ENCODE measurements at places on chromosomes 3 and 15.

GRCh38 chr3:112128843-112129727 is 4.0 kb downstream of the GCSAM start:
- no peak for DNase-seq

DNA sequence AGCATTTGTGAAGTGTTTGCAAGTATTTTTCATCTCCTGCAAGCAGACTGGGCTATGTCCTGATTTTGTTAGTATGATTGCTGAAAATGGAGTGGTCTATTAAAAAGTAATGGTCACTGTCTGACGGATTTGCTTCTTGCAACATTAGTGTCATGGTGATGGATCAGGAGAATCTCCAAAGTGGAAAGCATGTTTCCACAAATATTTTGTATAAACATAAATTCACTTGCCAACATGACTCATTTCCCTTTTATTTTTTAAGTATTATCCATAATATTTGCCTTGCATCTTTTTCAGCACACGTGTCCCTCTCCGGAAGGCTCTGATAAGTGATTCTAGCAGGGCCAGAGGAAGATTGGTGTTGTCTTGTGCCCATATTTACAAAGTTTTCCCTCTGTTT is 27.4 kb upstream of the CACNA2D3 start:
- no peak for DNase-seq

DNA sequence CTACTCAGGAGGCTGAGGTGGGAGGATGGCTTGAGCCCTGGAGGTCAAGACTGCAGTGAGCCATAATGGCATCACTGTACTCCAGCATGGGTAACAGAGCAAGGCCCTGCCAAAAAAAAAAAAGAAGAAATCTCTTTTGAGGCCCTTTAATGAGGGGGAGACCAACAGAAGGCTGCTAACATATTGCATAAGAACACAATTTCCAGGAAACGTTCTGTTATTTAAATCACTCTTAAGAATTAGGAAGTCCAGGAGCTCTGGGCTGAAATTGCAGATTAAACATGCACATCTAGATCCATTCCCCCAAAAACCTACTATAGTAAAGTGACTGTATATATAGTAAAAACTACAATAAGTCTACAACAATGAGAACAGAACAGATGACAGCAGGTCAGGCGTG is 16.1 kb upstream of the BLM start:
- no peak for DNase-seq

- DNase-seq = peak; percentile 72
Measured at GRCh38 chr3:186097663-186098451, 11.0 kb downstream of the ETV5 start.

DNA sequence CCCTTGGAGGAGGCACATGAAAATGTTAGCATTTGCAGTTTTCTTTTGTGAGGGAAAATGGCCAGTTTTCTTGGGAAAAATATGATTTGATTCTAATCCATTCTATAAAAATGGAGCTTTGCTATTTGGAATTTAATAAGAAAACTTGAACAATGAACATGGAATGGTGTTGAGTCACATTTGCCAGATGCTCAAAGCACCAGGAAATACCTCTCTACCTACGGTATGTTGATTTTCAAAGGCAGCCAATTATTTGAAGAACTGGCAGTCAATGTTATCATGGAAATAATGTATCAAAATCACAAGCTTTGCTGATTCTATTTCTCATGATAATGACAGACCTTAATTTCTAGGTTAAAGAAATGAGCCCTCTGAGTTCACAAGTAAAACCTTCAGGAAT is 14.9 kb downstream of the NME9 start:
- DNase-seq = no peak

DNA sequence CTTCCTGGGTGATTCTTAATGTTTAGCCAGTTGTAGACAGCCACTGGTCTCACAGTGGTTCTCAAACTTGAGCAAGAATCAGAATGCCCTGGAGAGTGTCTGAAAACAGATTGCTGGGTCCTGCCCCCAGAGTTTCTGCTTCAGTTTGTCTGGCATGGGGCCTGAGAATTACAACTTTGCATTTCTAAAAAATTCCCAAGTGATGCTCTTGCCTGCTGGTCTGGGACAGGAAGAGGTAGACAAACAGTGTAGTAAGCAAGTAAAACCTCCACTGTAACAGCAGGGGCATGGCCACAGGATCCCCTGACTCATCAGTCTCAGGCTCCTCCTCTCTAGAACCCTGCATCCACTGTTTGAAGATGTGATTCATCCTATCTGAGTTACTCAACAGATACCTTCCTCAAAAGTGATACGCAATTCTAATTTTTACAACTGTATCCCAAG is 36.5 kb downstream of the DZIP1L start:
- no peak for DNase-seq

- no peak for DNase-seq
Measured at GRCh38 chr15:72365844-72366243, 10.0 kb downstream of the HEXA start.

DNA sequence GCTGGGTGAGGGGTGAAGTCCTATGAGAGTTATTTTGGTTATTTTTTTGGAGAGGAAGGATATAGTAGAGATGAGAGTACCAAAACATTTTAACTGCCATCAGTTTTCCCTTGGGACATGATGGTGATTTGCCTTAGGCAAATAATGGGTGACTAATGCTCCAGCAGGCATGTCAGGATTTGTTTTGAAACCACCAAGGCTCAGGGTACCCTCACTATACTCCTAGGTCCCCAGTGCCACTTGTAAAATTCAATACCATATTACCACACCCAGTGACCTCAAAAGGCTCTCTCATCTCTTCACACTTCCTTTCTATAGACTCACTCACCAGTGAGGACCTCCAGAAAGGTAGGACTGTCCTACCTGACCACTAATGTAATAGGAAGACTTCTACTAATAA is 83.6 kb downstream of the WDR72 start:
- DNase-seq = no peak

DNA sequence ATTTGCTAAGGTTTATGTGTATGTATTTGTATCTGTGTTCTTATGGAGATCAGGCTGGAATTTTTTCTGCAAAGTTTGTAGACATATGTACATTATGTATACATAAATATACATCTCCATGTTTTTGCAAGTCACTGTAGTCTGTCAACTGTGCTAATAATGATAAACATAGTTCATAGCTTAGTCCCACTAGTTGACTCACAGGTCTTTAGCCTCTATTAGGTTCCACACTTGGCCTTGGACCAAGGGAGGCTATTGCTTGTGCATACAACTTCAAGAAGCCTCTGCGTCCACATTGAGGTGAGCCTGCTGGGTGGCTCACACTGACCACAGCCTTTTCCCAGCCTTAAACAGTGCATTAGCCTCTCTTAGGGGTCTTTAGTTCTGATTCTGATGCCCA is 243.8 kb upstream of the PEX5L start:
- DNase-seq = no peak

DNA sequence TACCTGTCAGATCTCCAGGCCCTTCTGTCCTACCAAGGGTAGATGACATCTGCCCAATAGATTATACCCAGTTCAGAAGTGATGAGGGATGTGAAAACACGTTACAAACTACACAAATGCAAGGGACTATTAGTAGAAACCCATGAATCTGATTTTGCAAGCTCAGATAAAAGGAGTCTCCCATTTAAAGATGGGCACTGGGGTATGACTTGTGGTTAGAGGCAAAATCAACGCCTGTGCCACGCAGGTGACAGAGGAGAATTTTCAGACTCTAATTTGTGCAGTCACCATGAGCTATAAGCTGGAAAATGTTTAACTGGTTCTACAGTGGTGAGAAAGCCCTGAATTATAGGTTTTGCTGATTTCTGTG is 184.4 kb upstream of the LPP start:
- DNase-seq = no peak

DNA sequence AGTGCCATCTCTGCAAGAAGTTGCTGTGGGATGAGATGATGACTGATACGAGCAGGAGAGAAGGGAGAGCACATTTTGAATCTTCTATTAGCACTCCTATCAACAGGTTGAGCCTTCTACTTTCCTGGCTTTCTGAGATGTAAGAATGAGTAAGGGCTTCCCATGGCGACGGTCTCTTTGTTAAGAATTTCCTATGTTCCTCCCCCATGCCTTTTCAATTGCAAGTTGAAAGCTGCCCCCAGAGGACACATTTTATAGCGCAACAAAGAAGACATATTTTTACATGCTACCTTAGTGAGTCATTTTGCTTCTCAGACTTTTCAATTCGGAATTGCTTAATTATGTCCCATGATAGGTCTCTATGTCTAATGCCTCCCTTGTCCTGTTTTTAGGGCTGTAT is 71.3 kb upstream of the LRTM1 start:
- DNase-seq = no peak

GRCh38 chr15:36252146-36252711 is 327.2 kb upstream of the CDIN1 start:
- no peak for DNase-seq

DNA sequence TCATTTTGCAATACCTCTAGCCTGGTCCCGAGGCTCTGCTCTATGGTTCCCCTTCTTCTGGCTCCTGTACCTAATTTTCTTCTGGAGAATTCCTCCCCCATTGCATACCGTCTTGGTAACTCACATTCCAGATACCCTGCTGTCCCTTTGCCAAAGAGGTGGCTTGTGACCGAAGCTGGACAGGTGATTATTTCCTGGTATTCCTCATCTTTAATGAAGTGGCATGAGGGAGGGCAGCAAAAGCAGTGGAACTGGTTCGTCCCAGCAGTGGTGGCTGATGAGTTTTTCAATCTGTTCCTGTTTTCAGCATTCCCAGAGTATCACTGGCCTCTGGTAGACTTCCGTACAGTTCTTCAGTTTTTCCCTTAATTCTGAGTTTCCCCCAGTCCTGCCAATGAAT is 186.2 kb upstream of the CADPS start:
- no peak for DNase-seq

DNA sequence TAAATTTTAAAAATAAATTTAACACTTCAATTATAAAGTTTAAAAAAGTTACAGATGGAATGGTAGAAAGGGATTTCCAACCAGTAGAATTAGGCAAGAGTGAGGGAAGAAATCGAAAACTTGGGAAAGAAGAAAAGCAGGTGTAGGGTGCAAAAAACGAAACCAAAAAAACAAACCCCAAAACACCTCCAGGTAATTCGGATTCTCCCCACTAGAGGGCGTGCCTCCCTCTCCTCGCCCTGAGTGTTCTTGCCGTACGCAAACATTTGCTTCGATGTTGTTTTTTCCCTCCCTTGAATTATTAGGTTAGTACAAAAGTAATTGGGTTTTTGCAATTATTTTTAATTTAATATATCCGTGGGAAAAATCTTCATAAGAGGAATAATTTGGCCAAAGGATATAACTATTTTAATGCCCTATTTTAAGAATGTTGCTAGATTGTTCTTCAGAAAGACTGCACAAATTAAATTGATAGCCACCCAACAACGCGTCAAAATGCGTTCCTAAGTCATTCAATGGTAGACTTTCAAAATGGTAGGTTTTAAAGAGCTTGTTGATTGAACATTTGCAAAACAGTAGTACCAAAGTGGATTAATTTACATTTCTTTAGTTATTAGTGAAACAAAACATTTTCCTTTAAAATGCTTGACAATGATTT is 63.7 kb downstream of the SLC30A4 start:
- DNase-seq = peak; percentile 5

DNA sequence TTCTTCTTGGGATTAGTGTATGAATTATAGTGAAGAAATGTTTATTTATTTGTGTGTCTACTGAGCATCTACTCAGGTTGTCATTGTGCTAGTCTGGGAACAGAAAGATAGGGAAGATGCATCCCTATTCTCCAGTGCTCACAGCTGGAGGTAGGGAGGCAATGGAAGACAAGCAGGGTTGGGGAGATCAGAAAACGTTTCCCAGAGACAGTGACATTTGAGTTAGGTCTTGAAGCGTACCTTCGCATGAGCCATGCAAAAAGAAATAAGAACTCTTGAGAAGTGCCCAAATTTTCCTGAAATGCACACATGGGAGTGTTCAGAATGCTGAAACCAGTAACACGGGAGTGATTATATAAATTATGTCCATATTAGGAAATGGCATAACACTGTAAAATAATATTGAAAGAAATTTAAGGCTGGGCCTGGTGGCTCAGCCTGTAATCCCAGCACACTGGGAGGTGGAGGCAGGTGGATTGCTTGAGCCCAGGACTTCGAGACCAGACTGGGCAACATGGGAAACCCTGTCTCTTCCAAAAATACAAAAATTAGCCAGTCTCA is 5.3 kb upstream of the CEMIP start:
- no peak for DNase-seq

DNA sequence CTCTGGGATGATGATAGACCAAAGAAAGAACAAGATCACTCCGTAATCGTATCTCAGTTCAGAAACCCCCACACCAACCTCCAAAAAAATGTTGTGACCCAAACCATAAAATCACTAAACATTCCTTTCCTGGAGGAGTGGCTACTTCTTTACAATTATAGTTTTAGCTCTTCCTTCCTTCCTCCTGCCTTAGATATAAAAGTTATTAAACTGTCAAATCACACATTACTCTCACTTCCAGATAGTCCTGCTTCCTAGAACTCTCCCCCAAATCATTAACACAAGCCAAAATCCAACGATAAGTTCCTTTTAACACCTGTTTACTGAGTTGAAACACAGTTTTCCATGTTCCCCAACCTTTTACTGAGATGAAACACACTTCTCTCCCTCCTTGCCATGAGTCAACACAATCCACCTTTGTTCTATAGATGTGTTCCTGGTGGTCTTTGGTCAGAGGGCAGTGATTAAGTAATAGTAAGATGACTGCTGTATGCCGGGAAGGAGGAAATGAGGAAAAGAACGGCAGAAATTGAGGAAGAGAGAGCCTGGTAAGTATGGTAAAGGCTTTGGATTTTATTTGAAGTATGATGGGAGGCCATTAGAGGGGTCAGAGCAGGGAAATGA is 8.3 kb upstream of the CRYGS start:
- DNase-seq = no peak

DNA sequence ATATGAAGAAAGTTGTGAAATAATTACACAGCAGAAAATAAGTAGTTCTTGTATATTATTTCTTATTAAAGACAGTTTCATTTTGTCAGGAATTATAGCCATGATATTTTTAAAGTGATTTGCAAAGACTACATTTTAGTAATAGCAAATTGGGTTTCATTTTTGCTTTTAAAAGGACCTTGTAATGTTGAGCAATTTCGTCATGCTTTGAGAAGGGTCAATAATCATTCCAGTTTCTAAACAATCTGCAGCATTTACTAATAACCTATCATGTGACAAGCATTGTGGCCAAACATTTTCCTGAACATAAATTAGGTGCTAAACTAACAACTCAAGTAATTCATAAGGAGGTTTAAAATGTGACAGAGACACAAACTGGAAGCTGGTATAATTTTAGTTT is 214.4 kb upstream of the CBLB start:
- DNase-seq = no peak

DNA sequence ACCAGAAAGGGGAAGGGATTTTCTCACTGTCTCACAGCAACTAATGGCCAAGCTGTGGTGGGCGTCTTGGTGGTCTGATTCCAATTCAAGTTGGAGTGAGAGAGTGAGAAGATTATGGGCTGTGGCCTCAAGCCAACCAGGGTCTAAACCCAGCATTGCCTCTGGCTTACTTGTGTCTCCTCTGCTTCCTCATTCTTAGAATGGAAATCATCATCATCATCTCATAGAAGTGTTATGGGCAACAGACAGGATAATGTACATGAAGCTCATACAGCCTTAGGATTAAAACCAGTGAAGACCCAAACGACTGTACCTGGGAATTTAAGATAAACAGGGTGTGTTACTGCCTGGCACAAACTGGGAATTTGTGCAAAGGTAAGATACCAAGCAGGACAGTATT is 29.1 kb upstream of the IREB2 start:
- no peak for DNase-seq
